Fibroblast of skin of left quadriceps (primary cell): ENCODE measurements at places on chromosomes 16 and 17.

DNA sequence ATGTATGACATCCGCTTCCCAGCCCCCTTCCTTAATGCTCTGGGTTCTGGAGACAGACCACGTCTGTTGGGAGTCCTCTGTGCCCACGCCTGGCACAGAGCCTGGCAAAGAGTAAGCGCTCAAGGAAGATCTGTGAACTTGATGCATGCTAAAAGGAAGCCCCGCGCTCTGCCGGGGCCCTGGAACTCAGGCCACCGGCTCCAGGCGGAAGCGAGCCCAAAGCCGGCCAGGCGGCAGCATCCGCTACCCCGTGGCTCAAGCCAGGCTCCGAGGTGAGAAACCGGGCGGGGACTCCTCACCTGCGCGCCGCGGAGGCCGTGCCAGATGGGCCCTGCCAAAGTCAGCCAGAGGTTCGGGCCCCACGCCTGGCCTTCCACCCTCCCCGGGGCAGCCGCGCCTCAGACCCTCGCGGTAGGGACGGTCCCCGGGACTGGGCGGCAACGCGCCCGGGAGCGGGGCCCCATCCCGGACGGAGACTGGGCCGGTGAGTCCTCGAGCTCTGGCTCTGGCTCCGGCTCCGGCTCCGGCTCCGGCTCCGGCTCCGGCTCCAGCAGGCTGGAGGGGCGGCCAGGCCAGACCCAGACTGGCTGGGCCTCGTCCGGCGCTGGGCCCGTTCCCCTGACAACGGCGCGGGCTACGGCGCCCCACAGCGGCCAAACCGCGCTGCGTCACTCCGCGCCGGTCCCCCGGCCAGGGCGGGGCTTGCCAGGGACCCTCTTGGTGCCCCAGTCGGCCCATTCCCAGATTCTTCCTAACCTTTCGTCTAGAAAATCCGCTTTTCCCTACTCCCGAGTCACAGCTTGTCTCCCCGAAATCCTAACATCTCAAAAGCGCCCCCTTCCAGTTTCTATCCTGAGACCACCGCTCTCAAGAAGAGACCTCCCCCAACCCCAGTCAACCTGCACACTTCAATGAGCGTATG lies at the start of gene ZDHHC1:
Gene ZDHHC1, minus strand, starts transcription at position 606 of the 922 bp plus-strand sequence. CDS start 8,702 bp downstream, outside the sequence.
- no peak for DNase-seq

- DNase-seq = no peak
Measured at GRCh38 chr16:56233795-56234566, 42.7 kb downstream of the GNAO1 start.

GRCh38 chr16:86798247-86799041 lies 220.1 kb downstream of the FOXL1 start:
- no peak for DNase-seq

GRCh38 chr17:62572488-62572887 lies 55.0 kb upstream of the MRC2 start:
- DNase-seq = no peak

DNA sequence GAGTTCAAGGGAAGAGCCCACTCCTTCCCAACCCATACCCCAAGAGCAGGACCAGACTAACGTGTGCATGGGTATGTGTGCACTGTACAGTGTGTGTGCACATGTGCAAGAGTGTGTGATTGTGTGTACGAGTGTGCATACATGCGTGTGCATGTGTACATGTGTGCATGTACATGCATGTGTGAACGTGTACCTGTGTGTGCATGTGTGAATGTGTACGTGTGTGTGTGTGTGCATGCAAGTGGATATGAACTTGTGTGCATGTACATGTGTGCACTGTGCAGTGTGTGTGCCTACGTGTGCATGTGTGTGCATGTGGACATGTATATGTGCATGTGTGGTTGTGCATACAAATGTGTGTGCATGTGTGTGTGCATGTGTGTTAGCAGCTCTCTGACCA lies 223.1 kb downstream of the RBFOX3 start:
- no peak for DNase-seq

DNA sequence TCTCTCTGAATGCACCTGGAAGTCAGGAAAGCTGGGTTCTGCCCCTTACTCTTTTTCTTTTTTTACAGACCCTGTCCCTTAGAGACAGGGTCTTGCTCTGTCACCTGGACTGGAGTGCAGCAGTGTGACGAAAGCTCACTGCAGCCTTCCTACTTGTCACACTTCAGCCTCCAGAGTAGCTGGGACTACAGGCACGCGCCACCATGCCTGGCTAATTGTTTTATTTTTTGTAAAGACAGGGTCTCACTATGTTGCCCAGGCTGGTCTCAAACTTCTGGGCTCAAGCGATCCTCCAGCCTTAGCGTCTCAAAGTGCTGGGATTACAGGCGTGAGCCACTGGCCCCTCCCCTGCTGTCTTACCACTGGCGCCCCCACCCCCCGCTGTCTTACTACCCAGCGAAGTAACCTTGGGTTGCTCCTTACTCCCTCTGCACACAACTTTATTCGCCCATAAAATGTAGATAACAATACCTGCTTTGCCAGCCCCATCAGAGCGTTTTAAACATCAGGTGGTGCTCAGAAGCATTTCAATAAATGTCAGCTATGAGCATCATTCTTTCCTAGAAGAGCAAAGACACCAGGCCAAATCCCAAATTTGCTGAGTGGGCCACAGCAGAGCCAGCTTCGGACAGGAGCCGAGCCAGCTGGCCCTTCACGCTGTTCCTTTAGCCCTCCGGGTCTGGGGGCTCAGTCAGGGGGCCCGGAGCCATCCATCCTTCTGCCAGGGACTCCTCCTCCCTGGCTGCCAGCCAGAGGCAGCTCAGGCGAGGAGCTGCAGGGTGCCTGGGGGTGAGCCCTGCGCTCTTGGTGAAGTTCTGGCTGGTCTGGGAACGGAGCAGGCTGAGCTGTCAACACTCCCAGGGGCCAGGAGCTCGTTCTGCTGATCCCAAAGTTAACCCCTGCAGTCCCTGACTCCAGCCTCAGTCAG lies 24.4 kb downstream of the SRL start:
- no peak for DNase-seq

DNA sequence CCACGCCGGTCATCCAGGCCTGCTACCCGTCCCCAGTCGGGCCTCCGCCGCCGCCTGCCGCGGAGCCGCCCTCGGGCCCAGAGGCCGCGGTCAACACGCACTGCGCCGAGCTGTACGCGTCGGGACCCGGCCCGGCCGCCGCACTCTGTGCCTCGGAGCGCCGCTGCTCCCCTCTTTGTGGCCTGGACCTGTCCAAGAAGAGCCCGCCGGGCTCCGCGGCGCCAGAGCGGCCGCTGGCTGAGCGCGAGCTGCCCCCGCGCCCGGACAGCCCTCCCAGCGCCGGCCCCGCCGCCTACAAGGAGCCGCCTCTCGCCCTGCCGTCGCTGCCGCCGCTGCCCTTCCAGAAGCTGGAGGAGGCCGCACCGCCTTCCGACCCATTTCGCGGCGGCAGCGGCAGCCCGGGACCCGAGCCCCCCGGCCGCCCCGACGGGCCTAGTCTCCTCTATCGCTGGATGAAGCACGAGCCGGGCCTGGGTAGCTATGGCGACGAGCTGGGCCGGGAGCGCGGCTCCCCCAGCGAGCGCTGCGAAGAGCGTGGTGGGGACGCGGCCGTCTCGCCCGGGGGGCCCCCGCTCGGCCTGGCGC lies 2.4 kb downstream of the HIC1 start:
- DNase-seq = no peak

DNA sequence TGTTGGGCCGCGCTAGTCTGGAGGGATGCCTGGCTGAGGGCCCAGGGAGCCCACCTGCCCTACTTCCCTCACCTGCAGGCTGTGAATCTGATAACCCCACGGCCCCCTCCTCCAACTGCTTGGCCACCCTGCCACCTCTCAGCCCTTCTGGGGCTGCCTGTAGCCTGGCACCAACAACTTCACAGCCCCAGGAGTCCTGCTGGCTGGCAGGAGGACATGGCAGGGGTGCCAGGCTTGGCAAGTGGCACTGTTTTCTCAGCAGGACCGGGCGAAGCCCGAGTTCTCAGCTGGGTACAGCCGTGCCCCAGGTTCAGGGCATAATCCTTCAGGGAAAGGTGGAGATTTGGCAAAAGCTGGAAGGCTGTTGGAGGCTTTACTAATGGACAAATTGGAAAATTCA lies 129.6 kb downstream of the CMIP start:
- DNase-seq = no peak

- DNase-seq = no peak
Measured at GRCh38 chr16:86064431-86065250, 165.7 kb downstream of the IRF8 start.

GRCh38 chr16:89490439-89491237 lies at the start of gene ANKRD11:
Gene ANKRD11, minus strand, starts transcription at chr16:89490561. Its CDS starts 173,542 bp downstream, at chr16:89317019.
- peak; percentile 99 for DNase-seq

DNA sequence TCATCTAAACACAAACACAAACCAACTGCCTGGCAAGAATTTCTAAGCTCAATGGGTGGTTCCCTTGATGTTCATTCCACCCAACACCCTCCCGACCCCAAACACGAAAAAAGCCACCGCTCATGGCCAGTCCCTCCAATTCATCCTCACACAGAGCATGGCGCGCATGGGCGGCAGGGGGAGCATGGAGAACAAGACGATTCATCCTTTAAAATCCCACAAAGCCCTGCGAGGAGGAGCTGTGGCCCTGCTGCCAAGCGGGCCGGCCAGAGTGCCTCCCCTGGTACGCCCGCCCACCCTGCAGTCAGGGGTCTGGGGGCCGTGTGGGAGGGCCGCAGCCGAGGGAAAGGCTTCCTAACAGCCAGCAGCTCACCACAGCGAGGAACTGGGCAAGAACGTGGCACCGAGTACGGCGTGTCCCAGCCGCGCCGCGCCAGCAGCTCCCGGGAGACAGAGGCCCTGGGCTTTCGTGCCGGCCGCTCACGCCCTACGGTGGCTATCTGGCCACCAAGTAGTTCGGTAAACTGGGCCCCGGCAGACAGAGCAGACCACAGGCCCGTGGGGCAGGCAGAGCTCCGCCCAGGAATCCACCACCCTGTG lies 60.9 kb downstream of the KLHDC4 start:
- DNase-seq = no peak

- no peak for DNase-seq
Measured at GRCh38 chr17:73856556-73856955, 212.3 kb upstream of the SDK2 start.

- no peak for DNase-seq
Measured at GRCh38 chr17:61385577-61386236, 13.9 kb upstream of the TBX2 start.

DNA sequence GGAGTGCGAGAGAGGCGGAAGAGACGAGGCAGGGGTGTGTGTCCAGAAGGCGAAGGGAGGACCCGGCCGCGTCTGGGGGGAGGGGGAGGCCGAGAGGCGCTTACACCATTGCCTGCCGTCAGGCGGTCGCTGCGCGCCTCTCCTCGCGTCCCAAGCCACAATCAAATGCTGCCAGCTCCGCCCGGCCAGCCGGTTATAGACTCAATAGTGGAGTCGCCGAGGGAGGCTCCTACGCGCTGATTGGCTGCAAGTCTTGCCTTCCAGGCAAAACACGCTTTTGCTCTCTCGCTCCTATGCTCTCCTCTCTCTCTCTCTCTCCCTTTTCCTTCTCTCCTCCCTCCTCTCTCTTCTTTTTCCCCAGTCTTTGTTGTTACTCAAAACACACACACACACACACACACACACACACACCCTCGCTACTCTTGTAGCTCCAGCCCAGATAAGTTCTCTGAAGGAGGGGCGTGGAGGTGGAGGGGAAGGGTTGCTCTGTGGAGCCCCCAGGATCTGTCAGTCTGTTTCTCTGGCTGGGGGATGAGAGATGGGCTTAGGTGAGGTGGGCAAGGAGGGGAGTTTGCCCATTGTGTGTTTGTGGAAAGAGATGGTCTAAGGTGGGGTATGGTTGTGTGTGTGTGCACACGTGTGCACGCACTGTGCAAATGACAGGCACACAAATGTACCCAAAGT lies at the start of gene DLX3:
Gene DLX3, minus strand, starts transcription at position 170 of the 684 bp plus-strand sequence. CDS start 226 bp downstream, outside the sequence.
- peak; percentile 17 for DNase-seq

- no peak for DNase-seq
Measured at GRCh38 chr16:83315271-83315670, 492.5 kb upstream of the HSBP1 start.

DNA sequence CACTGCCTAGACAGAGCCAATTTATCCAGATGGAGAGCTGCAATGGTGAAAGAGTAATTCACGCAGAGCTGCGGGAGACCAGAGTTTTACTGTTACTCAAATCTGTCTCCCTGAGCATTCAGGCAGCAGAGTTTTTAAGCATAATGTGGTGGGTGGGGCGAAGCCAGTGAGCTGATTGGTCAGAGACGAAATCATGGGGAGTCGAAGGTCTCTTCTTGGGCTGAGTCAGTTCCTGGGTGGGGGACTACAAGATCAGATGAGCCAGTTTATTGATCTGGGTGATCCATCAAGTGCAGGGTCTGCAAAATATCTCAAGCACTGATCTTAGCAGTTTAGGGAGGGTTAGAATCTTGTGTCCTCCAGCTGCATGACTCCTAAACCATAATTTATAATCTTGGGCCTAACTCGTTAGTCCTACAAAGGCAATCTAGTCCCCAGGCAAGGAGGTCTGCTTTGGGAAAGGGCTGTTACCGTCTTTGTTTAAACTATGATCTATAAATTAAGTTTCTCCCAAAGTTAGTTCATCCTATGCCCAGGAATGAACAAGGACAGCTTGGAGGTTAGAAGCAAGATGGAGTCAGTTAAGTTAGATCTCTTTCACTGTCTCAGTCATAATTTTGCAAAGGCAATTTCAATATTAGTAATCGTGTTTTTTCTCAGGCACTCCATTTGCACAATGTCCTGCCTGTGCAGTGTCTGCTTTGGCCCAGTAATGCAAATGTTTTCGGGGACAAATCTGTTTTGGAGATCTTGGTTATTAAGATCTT lies 27.0 kb downstream of the PIGL start:
- DNase-seq = no peak

- no peak for DNase-seq
Measured at GRCh38 chr17:522919-523318, 170.3 kb upstream of the RPH3AL start.

DNA sequence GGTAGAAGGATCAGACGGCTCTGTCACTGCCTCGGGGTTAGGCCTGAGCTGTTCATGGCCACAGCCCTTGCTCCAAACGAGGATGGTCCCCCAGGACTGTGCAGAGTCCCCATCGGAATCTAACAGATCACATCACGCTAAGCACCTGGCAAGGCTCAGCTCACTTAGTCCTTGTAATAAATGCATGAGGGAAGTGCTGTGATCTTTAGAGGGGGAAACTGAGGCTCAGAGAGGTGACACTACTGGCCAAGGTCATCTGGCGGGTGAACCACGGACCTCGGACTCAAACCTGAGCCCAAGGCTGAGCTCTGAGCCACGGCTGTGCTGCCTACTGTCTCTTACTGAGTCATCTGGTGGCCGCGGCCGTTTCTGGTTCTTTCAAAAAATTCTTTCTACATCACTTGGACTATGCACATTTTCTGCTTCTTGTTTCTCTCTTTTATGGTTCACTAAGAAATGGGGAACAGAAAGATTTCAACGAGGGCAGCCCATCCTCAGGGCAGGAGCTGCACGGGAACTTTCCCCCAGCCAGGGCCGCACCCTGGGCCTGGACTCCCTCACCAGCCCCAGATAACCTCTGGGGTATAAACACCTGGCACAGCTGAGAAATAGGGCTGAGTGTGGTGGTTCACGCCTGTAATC lies 55.6 kb downstream of the COTL1 start:
- no peak for DNase-seq
